ENCODE measurements at places on chromosomes 3 and 15.

GRCh38 chr15:96972201-96972600 lies 641.7 kb downstream of the NR2F2 start:
- DNase-seq, result no peak

DNA sequence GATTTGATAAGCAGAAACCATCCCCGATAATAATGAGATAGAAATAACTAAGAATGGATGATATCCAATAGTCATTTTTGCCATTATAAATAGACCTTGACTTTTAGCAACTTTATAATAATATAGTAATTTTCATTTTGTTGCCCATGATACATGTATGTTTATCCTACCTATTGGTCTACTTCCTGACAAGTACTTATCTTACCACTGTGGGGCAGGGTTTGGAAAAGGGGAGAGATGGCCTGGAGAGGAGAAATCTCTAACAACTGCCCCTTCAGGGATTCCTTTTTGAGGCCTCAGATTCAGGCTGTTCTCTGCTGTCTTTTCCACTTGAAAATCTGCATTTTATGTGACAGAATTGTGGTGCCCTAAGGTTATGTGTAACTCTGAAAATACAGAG lies 42.2 kb downstream of the FAM98B start:
- DNase-seq, result no peak

DNA sequence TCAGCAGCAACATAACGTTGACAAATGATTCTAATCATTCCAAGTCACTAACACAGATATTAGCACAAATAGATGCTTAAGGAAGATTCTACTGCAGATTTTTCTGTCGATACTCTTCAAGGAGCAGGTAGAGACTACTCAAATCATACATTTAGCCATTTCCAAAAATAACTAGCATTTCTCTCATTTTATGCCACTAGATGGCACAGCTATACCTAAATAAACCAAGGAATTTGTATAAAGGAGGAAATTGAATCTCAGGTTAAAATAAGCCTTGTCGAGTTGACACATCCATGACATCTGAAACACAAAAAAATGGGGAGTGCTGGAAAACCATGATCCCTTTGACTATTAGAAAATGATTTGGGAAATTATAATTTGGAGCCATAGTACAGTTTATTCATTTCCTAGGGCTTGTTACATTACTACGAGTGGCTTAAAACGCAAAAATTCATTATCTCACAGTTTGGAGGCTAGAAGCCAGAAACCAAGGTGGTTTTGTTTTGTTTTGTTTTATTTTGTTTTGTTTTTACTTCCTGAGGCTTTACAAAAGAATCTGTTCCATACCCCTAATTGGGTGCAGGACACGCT lies 59.5 kb upstream of the STRIT1 start:
- no peak for DNase-seq

GRCh38 chr3:71570546-71570945 lies 13.0 kb downstream of the FOXP1 start:
- no peak for DNase-seq

GRCh38 chr15:29058903-29059539 lies 173.2 kb downstream of the APBA2 start:
- DNase-seq, result no peak

DNA sequence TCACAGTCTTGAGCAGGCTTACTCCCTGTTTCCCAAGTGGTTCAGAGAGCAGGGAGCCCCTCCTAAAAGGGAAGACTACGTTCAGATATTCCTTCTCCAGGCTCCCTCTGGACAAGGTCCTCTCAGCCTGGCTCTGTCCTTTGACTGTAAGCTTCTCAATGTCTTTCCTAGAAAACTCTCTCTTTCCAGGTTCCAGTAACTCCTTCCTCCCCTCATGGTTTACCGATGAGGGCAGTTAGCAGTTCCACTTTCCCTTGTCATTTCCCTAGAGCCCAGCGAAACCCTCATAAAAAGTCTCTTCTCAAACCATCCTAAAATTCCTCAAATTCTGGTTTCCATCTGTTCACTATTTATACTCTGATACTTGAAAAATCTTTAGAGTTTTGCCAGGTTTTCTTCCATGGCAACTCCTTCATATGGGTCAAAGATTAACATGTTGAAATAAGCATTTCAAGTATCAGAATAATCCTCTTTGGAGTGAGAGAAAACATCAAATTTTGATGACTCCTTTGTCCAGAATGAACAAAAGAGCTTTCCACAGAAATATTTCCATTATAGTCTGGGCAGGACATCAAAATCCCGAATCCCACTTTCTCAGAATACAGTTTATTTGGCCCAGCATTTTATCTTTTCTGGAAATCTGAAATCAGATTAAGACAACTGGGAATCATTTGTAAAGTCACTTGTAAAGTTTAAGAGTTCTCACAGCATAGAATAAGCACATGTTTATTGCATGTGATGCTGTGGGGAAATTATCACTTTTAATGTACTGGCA lies 599.4 kb downstream of the UNC13C start:
- no peak for DNase-seq

DNA sequence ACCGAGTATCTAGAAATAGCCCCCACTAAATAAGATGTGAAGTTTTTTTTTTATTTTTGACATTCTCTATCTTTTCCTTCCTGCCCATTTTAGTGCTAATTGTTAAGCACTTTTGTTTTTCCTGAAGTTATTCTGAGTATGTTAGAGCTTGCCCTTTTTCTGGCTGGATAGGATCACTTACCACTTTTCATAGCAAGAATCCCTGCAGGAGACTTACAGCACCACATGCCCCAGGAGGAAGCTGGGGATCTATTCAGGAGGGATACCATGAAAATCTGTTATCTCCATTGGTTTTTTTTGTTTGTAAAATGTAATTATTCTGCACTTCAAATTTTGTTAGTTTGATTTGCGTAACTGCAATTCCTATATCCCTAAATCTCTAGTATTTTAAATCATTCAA lies 968.4 kb downstream of the ZPLD1 start:
- no peak for DNase-seq

DNA sequence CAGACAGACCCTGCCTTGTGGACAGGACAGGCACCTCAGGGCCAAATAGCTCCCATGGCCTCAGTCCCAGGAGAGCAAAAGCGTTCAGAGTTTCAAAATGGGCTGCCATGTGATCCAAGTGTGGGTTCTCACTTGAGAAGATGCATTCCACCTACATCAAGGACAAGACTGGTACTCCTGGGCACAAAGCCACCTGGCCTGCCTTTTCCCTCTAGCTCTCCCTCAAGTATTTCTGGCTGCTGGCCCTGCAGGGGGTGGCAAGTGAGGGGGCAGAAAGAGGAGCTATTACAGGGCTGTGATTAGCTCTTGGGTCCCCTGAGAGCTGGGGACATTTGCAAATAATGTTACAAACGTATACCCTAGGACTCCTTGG lies 6.5 kb upstream of the COL7A1 start:
- DNase-seq, result no peak

DNA sequence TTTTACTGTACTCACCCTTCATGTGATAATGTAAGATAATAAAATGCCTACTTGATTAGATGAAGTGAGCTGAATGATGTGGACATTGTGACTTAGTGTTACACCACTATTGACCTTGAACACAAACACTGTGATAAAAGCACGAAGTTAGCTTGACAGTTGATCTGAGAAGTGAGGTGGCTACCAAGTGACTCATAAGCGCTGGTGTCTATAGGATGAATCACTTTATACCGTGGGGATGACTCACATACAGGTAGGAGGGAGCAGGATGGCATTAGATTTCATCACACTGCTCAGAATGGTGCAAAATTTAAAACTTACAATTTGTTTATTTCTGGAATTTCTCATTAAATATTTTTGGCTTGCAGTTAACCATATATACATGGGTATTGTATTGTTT lies 174.7 kb upstream of the CNTN3 start:
- no peak for DNase-seq

Measured in activated T-helper 1 cell treated with anti-CD3 and anti-CD28 coated beads, Interleukin-2, amount 50 U/mL, for 16 hours (primary cell).